Stimulated activated CD8-positive, alpha-beta memory T cell treated with anti-CD3 and anti-CD28 coated beads, Interleukin-12 subunit alpha, Interleukin-12 subunit beta, amount 100 ng/mL, for 4 hours (primary cell): ENCODE measurements at places on chromosomes 4 and X.

DNA sequence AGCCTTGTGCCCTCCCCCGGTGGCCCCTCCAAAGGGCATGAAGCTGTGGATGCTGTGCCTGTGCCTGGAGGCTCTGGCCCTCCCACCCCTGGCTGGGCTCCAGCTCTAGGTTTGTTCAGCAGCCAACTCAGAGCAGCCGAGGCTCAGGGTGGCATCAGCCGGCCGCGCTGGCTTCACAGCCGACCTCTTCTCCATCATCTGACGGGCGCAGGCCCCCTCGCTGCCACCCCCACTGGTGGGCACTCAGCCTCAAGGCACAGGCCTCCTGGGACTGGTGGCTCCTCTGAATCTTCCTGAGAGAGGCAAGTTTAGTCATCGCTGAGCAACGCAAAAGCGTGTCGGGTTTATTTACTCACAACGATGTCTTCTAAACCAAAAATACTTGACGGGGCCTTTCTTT lies 46.0 kb downstream of the PCGF3 start:
- no peak for DNase-seq

GRCh38 chr4:137307806-137308205 lies 224.5 kb downstream of the PCDH18 start:
- no peak for DNase-seq

DNA sequence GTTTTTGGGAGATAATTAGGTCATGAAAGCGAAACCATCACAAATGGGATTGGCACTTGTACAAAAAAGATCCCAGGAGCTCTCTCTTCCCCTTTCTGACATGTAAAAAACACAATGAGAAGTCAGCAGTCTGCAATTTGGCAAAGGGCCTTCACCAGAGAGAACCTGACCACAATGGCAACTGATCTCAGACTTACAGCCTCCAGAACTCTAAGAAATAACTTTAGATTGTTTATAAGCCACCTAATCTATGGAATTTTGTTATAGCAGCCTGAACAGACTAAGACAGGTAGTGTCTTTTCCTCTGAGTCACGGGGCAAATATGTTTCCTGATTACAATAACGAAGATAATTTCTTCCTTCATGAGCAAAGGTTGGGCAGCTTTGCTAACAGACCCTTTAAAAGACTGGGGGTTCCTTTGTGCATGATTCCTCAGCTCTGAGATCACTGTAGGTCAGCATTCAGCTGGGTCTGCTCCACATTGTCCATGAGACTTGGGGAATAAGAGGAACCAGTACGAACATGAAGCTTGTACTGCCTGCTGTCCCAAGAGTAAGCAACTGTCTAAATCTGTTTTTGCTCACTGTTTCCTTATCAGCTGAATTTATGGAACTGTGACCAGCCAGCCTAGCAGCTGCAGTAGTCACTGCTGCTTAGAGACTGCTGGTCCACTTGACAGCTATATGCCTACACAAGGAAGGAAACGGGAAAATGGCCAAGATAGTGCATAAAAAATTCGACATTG lies 191.6 kb downstream of the ANAPC10 start:
- no peak for DNase-seq

- DNase-seq, result no peak
Observed at GRCh38 chr4:37422102-37422501, 177.6 kb downstream of the NWD2 start.

DNA sequence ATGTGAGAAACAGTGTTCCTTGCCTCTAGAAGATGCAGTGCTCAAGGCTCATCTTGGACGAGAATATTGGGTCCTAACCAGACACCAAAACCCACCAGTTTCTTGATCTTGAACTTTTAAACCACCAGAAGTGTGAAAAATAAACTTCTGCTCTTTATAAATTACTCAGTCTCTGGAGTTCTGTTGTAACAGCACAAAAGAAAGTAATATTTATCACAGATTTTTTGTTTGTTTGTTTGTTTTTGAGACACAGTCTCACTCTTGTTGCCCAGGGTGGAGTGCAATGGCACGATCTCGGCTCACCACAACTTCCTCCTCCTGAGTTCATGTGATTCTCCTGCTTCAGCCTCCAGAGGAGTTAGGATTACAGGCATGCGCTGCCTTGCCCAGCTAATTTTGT lies 371.1 kb upstream of the NDST4 start:
- no peak for DNase-seq

GRCh38 chrX:40004921-40005291 lies 92.9 kb downstream of the BCOR start:
- no peak for DNase-seq
